MG63 (cell line): ENCODE measurements at places on chromosomes 2 and 18.

DNA sequence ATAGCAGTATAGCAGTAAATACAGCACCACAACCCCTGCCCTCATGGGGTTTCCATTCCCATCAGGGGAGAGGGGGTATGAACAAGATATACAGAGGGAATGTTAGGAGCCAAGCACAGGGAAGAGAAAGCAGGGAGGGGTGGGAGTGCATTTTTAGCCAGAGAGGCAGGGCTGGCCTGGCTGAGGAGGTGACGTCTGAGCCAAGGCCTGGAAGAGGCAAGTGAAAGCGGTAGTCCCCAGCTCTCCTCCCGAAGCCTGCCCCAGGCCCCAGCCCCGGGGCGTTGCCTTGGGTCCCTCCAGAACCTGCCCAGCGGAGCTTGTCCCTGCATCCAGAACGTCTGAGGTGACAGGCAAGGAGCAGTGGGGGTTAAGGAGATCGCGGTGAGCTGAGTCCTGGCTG, 45.1 kb upstream of the FOSL2 start:
- no peak for DNase-seq

DNA sequence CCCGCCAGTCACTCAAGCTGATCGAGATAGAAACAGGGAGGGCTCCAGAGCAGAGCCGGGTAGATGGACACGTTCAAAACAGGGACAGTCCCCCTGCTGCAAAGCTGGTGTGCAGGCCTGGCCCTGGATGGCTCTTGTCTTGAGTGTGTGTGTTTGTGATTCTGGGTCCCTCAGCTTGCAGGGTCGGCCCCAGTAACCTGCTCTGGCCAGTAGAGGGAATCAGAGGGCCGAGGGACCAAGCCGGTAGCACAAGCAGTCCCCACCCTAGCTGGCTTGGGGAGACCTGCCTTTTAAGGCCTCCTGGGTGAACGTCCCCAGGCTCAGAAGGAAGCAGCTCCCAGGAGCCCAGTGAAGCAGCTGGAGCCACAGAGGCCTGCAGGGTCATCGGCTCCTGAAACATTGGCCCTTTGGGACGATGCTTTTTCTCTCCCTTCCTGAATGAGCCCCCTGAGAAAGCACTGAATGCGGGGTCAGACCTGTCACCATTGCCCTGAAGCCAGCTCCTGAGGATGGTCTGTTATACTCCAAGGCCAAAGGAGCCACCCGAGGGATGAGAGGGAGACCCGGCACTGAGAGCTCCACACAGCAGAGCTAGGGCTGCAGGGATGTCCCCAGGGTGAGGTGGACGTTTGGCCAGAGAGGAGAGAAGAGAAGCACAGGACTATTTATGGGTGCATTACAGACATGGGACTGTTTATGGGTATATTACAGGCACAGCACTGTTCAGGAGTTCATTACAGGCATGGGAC, 15.4 kb upstream of the MLPH start:
- peak; percentile 63 for DNase-seq

GRCh38 chr2:71974846-71975245, 172.8 kb downstream of the CYP26B1 start:
- DNase-seq, result no peak

DNA sequence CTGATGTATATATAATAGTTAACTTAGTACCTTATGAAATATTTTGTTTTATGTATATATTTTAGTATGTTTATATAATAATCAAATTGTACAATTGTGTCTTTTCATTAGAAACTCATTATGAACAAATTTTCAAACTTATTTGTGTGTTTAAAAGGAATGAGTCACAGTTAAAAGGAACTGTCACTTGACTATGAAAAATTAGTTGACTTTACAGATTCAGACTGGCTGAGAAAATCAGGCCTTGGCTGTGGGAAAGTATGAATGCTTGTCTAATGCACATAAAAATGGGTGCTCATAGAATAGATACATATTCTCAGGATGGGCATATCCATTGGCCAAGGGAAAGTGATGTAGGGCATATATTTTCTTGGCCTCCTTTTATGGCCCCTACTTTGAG, 576.8 kb downstream of the SATB2 start:
- DNase-seq, result no peak

- no peak for DNase-seq
These were observed 6.0 kb upstream of the NFE2L2 start for GRCh38 chr2:177270531-177270930.

GRCh38 chr2:227864161-227864756, 7.2 kb upstream of the DAW1 start:
- DNase-seq, result peak; percentile 55

GRCh38 chr18:80250740-80251364, 3.5 kb upstream of the PARD6G start:
- DNase-seq, result no peak

GRCh38 chr18:37854396-37854795, 288.8 kb upstream of the CELF4 start:
- no peak for DNase-seq

GRCh38 chr2:15265889-15266288, 295.2 kb downstream of the NBAS start:
- no peak for DNase-seq

DNA sequence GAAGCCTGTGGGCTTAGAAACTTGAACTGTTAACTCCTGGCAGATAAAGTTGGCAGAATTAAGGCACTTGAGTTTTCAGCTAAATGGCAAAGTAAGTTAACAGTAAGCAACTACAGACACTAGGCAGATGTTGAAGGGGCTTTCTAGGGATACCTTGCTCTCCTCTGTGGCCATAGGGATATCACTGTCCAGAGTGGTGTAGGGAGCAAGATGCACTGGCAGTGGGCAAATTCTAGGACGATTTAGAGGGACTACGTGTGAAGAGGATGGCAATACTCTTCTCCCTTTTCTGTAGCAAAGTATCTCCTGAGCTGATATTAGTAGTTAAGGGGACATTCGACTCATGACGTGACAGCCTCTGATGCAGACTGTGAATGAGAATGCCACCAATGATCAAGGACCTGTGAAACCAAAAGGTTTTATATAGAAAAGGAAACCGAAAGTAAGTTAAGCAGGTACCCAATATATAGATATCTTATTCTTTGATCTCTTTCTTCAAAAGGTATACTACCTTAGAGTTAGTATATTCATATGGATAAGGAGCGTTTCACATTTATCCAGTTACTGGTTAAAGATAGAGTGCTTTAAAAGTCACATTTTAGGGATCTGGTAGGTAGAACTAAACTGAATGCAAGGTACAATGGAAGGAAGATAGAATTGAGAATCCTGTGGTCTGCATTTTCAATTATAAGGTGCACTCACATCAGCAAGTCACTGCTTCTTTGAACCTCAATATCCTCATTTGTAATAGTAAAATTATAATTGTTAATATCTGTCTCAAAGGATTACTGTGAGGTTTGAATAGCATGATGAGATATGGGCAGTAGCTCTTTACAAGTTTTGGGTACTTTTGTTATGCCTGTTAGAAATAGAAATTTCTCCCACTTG, 106.4 kb downstream of the KCNH7 start:
- no peak for DNase-seq

DNA sequence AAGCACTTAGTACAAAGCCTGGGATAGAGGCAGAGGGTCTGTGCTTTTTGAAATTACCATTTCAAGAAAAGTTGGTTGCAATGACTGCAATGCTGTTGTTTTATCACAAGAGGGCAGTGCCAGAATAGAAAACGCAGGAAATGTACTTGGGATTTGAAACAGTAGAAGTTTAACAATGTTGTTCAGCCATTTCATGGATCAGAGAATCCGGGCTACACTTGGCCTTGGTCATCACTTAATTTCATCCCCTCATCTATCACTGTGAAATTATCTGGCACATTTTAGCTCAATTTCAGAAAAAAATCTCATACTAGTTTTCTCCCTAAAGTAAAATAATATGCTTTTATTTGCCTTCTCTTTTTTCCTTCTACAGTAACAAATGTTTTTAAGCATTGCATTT, 70.8 kb downstream of the RAPGEF4 start:
- no peak for DNase-seq

GRCh38 chr2:119371111-119371510, 4.3 kb downstream of the DBI start:
- DNase-seq, result no peak

GRCh38 chr2:45681675-45682074, 30.2 kb downstream of the PRKCE start:
- DNase-seq, result peak; percentile 60

GRCh38 chr2:215019085-215019484, 119.3 kb downstream of the ABCA12 start:
- DNase-seq, result no peak

DNA sequence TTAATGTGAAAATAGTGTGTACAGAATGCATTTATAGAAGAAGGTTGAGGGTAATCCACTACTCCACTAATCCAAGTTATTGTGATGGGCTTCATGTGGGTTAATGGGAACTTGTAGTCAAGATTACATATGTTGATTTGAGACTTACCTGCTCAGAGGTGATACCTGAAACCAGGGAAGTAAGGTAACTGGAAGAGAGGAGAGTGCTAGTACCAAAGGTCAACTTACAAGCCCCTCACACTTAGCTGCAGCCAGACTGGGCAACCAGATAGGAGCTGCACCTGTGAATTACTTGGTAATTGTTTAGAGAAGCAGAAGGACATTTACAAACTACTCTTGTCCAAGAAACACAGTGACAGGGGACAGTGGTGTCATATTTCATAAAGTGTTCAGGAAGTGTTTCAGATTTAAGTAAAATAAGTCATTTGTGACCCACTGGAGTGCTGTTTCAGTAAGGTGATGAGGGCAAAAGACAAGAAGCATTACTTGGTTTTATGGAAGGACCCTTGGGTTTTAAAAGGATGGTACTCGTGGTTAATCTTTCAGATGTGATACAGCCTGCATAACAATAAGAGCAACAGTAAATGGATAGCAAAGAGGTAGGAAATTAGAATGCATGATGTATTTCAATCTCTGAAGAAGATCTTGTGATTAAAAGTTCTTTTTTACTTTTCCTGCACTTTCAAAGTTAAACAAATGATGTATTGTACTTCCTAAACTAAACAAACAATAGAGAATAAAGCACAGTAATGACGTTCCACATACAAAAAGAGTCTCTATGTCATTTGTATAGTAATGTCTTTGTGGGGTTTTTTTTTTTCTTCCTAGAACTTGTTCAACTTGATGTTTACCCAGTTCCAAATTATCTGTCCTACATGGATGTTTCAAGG, 189.3 kb downstream of the PHLPP1 start:
- DNase-seq, result no peak

DNA sequence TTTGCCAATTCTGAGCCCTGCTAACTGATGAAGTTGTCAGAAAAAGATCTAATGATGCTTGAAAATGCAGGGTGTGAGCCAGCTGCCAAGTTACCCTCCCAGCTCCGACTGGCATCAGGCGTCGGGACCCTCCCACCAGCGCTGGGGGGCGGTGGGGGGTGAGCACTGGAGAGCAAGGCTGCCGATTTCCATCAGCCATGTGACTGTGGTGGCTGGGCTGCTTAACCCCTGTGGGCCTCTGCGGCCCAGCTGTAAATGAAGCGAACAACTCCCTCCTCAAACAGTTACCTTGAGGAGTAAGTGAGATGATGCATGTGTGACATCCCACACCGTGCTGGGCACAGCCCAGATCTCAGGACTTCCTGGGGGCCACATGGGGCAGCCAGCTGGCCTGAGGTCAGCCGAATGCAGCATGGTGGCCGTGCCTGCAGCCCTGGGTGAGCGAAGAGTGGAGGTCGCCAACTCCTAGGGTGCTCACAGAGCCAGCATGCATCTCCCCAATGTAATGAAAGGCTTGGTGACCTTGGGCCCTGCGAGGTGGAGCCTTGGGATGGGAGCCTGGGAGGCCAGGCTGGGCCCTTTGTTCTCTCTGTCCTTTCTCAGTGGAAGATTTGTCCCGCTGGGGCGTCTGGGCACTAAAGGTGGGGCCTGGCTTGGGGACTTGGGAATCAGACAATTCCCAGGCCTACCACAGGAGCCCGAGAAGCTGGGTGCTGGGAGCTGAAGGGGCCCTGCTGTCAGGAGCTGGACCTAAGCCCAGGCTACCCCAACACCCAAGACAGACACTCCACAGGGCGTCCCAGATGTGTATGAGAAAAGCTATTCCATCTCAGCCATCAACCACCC, 25.1 kb downstream of the CIB4 start:
- DNase-seq, result no peak

GRCh38 chr18:79578396-79579260, 101.0 kb upstream of the CTDP1 start:
- DNase-seq, result no peak

DNA sequence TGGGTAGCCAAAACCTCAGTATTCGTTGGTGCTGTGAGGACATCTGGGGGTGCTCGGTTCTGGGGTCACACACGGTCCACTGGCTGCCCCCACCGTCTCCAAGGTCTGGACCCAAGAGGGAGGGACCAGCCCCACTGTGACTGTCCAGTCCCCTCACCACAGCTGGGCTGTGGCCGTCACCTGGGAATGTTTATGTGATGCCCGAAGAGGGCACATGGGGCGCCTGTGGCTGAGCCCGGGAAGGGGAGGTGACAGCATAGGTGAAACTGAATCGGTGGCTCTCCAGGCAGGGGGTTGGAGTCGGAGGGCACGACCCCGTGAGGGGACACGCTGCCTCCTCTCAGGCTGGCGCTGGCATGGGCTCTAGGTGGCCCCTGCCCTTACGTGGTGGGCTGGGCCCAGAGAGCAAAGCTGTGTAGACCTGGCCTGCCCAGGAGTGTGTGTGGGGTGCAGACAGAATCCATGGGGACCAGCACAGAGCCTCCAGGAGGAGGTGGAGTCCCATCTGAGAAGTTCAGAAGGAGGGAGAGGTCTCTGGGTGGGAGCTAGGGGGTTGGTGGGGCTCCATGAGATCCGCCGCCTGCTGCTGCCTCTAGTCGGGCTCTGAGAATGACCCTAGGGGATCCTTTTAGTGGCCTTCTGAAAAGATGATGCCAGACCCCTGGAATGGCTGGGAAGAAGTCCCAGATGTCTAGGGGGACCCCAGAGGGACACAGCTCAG, 1.8 kb downstream of the BOK start:
- no peak for DNase-seq

- no peak for DNase-seq
These were observed 77.4 kb downstream of the ABCA12 start for GRCh38 chr2:215060861-215061536.
